ENCODE measurements at places on chromosomes 7 and 10.
A peak's percentile ranks its signal among the peaks of the same experiment; 100 is the strongest.

DNA sequence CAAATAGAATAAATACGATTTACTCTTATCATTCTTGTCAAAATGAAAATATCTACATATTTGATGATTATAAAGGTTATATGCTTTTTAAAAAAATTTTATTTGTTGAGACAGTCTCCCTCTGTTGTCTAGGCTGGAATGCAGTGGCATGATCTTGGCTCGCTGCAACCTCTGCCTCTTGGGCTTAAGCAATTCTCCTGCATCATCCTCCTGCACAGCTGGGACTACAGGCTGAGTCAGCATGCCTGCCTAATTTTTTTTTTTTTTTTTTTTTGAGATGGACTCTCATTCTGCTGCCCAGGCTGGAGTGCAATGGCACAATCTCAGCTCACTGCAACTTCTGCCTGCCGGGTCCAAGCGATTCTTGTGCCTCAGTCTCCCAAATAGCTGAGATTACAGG lies 48.9 kb downstream of the PUS7 start:
- peak; percentile 91 for DNase-seq

GRCh38 chr7:1899196-1899595 lies 229.1 kb downstream of the ELFN1 start:
- DNase-seq: peak; percentile 79

- DNase-seq: no peak
Measured at GRCh38 chr7:2616387-2617324, 15.1 kb upstream of the TTYH3 start.

DNA sequence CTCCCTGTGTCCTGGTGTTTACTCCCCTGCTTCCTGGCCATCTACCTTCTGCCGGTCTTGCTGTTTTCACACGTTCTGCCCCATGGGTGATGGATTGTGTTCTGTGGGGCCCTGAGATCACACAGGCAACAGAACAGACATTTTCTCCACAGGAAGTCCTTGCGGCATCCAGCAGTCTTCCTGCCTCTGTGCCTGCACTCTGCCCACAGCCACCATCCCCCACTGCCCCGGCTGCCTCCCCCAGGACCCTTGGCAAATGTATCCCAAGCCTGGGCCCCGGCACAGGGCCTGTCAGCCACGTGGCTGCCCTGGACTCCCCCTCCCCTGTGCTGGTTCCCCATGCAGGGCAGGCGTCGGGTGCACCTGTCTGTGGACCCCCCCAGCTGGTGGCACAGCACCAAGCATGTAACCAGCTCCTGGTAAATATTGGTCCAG lies 184.2 kb downstream of the WDR37 start:
- DNase-seq: no peak

DNA sequence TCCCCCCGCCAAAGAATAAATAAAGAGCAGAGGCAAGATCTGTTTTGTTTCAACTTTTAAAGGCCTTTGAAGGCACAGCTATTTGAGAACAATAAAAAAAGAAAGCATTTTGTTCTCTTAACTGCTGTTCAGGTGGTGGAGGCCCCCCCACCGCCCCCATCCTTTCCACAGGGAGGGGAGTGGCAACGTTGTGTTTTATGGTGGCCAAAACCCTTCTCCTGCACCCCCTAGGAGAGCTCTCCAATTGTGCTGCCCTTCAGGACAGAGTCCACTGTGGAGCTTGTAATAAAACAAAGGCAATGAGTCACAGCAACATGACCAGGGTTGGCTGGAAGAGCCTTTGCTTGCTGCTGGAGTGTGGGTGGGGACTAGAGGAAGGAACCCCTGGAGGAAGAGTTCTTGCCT lies 987.9 kb downstream of the KCNMA1 start:
- peak; percentile 19 for DNase-seq

DNA sequence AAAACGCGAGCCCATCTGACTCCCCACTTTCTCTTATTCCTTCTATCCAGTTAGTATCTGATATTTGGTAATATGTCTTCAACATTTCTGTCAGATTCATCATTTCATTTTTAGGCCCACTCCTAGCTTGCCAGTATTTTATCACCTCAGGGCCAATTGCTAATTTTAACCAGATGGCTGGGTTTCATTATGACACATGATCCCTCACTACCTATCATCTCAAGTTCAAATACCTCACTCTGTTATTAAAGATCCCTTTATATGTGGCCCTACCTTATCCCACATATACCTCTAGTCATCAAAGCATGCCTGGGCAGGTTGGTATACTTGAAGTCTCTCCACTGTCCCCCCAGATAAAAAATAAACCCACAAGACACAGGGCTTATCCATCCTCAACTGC lies 104.9 kb downstream of the RNLS start:
- DNase-seq: no peak

Data from fibroblast of pulmonary artery (primary cell).